RPMI8226 (cell line): ENCODE measurements at places on chromosomes 13 and 19.
A peak's percentile ranks its signal among the peaks of the same experiment; 100 is the strongest.

- DNase-seq = no peak
These were observed 21.8 kb downstream of the RCBTB1 start for GRCh38 chr13:49563516-49563915.

DNA sequence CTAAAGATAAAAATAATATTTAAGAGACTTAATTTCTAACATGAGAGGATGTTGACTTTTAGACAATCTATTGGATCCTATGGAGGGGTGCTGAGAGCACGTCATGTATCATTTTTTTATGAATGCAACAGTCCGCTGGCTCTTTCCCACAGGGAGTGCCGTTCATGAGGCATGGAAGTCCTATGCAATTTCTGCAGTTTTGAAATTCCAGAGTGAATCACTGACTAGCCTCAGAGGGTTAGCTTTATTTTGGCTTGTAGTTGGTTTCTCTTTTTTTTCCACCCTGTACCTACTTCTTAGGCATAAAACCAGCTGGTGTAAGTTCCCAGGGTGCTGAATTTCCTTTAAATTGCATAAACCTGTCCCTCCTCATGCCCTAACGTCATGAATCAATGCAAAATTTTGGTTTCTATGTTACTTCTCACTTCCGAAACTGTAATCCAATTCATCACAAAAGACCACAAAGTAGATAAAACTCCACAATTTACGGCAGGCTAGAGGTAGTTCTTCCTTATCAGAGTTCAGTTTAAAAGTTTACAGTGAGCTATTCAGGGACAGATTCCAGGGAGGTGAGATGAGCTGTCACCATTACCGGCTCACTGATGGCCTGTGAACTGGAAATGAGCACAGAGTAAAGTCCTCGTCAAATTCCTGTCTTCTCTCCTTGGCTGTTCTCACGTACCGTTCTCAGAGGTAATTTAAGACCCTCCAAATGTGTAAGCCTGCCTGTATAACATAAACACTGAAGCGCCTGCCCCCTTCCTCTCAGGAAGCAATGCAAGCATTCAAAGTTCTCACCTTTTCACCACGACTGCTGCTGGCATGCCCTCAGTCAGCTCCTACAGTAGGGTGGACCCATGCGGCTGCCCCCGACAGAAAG lies 216.6 kb upstream of the SLC10A2 start:
- DNase-seq = no peak

DNA sequence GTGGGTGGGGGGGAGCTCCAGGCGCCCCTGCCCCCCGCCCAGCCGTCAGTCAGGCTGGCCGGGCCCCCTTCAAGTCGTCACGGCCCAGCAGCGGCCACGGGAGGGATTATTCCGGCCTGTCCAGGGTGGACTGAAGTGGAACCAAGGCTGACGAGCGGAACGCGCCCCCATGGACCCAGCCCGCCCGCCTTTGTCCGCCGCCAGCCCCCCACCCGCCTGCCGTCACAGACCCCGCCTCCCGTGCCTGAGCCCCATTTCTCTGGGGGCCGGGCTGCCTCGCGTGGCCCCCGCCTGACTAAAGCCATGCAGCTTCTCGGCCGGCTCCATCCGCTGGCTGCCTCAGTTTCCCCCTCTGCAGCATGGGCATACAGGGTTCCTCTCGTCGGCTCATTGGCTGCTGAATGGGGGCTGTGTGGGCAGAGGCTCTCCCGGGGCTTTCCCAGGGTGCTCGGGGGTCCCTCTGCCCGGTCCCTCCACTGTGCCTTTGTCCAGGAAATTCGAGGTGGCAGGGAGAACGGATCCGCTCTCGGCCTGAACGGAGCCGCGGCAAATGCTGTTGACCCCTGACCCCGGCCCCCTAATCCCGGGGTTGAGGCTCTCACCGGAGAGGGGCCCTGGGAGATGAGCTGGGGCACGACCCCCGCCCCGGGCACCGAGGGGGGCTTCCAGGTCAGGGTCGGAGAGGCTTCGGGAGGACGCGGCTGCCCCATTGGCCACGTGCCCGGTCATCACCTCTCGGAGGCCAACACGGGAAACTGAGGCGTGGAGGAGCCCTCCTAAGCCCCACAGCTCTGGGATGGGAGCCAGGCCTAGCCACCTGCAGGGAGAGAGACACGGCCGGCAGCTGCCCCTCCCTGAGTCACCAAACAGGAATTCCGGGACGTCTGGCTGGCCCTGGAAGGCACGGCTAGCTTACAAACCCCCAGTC lies 27.4 kb downstream of the EFNA2 start:
- DNase-seq = no peak

DNA sequence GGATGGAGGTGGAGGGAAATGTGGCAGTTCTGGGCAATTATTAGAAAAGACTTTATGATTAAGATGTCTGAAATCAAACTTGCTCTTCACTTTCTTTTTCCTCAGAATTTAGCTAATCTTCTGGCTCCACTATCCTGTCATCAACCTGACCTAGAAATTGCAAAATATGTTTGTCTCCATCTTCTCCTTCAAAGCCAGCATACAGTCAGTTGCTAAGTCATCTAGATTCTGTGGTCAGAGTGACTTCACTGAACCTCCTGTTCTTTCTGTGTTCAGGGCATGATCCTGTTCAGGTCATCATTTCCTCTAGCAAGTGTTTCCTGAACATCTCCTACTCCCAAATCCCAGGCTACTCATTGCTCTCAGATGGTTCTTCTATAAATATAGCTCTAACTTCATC lies 10.8 kb upstream of the CCNA1 start:
- no peak for DNase-seq

DNA sequence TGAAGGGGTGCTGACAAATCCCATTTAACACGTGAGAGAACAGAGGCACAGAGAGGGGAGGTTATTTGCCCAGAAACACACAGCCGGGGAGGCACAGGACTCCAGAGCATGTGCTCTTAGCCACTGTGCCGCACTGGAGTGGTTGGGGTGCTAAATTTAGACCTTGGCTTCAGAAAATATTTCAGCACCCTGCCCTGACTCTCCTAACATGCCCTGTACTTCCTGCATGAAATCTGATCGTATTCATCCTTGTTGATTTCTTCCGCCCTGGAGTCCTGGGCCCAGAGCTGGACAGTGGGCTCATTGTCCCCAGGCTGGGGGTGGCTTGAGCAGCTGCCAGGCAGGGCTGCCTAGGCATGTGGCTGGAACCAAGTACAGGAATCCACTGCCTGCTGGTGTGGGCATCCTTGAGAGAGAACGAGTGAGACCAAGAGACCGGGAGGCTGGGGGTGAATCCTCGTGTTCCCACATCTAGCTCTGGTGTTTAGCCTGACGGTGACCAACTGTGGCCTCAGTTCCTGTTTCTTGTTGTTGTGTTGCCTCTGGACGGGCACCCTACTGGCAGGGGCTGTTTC lies 5.3 kb downstream of the SLC27A1 start:
- no peak for DNase-seq

GRCh38 chr13:84927442-84928169 lies 871.6 kb downstream of the SLITRK6 start:
- no peak for DNase-seq

DNA sequence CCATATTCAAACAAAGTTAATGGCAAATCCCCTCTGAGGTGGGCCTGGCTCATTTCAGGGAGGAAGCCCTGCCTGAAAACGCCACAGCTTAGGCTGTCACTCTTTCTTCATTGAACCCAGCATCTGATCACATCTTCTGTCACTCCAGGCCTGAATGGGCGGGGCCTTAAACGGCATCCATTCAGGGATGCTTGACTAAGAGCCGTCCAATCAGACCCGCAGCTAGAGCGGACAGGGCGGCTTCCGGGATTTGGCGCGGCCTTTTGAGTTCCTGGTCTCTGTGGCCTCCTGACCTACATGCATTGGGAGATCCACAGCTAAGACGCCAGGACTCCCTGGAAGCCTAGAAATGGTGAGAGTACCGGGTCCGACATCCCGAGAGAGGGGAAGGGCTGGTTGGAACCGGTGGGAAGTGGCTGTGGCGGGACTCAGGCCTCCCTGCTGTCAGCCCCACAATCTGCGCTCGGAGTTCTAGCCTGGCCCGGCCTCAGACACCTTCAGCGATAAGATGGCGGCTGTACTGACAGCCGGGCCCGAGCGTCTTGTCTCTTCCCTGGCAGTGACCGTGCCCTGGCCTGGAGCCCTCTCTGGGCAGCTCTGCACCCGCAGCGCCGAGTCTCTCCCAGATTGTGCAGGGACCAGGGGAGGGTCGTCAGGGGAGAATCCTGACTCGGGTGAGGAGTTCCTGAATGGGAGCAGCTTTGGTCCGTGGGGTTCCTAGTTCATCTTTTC lies at the start of gene ZNF723:
ZNF723 (plus strand) TSS at position 261 of the 732 bp plus-strand sequence; CDS start at position 350, 89 bp downstream.
- peak; percentile 8 for DNase-seq

DNA sequence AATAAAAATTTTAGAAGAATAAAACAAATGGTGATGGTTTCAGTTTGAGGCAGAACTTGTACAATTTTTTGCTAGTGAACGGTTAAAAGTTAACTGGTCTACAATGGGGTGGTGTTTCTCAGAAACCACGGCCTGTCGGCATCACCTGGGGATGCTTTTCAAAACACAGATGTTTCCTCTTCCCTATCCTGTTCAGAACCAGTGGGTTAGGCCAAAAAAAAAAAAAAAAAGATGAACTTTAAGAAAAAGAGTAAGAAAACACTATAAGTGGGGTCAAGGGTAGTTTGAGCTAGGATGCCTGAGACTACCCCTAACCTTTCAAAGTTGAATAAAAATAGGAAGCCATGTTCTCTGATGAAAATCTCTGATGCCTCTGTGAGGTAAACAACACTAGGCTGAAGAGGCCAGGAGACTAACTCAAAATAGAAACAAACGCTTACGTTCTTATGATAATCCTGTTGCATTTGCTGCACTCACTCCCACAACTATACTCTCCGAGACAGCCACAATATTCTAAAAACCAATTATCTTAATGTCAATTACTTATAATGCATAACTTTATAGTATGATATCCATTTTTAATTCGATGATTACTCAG lies 3.3 kb downstream of the MTIF3 start:
- peak; percentile 29 for DNase-seq

- DNase-seq = no peak
These were observed 276.8 kb downstream of the KCNRG start for GRCh38 chr13:50292081-50292480.
